LHCN-M2 (cell line): ENCODE measurements at places on chromosomes 3 and 15. TPM values are rescaled to one million over a fixed set of nuclear protein-coding genes. Genes with fewer than 3 reads are reported as not detected.

The P2RY13 gene
- total RNA-seq = not detected in 2 replicates

The CCDC12 gene
- 25.6 and 31.2 TPM in 2 replicates for total RNA-seq

The GOLGA8F gene
- 0.06 and 0.11 TPM in 2 replicates for total RNA-seq

The MAGEL2 gene
- total RNA-seq = 0.38 and 0.40 TPM in 2 replicates

The FAM81A gene
- total RNA-seq = under 0.01 and 0.06 TPM in 2 replicates

The ITIH4 gene
- total RNA-seq = 0.19 and 0.63 TPM in 2 replicates

The ECT2 gene
- 109 and 120 TPM in 2 replicates for total RNA-seq

The CCR1 gene
- 0.19 and 0.46 TPM in 2 replicates for total RNA-seq

The XCR1 gene
- total RNA-seq = 0.06 TPM in 1 of 2 replicates, not detected in the other

The SNX33 gene
- 15.5 and 18.3 TPM in 2 replicates for total RNA-seq

The AHSG gene
- total RNA-seq = not detected in 2 replicates

The POMGNT2 gene
- 16.1 and 16.7 TPM in 2 replicates for total RNA-seq

The CHRNA7 gene
- total RNA-seq = 0.26 and 0.63 TPM in 2 replicates

The RARRES1 gene
- 0.26 and 0.34 TPM in 2 replicates for total RNA-seq

The GOLGA8R gene
- total RNA-seq = 1.3 and 2.0 TPM in 2 replicates

The LEO1 gene
- 46.0 and 48.9 TPM in 2 replicates for total RNA-seq

The EFCAB12 gene
- 0.06 and 0.26 TPM in 2 replicates for total RNA-seq

The CHDH gene
- total RNA-seq = under 0.01 TPM in 2 replicates

The GATM gene
- 0.98 and 1.3 TPM in 2 replicates for total RNA-seq

The GABRG3 gene
- total RNA-seq = not detected in 2 replicates

The CDV3 gene
- 166 and 176 TPM in 2 replicates for total RNA-seq

The CCNB2 gene
- total RNA-seq = 130 and 138 TPM in 2 replicates

The NEIL1 gene
- total RNA-seq = 3.0 and 4.4 TPM in 2 replicates

The CAPN7 gene
- total RNA-seq = 22.1 and 26.6 TPM in 2 replicates

The HDC gene
- not detected in 2 replicates for total RNA-seq

The DPPA2 gene
- not detected in 2 replicates for total RNA-seq

The MESP1 gene
- total RNA-seq = 0.17 TPM in 1 of 2 replicates, not detected in the other

The BCL2A1 gene
- 0.32 TPM in 1 of 2 replicates, not detected in the other for total RNA-seq

The LRRC3B gene
- total RNA-seq = not detected in 2 replicates

The VWA5B2 gene
- not detected in 2 replicates for total RNA-seq

The FBLN2 gene
- 0.06 and 0.19 TPM in 2 replicates for total RNA-seq

The PLA2G4D gene
- not detected in 2 replicates for total RNA-seq

The KIF7 gene
- 11.1 and 14.1 TPM in 2 replicates for total RNA-seq

The CYP8B1 gene
- total RNA-seq = not detected in 2 replicates

The BDH1 gene
- total RNA-seq = 0.29 and 0.32 TPM in 2 replicates

The CATSPER2 gene
- 0.29 and 0.58 TPM in 2 replicates for total RNA-seq

The SLC22A13 gene
- total RNA-seq = 0.29 and 1.2 TPM in 2 replicates

The SCN11A gene
- total RNA-seq = not detected in 2 replicates

The PP2D1 gene
- total RNA-seq = not detected in 2 replicates

The MESP2 gene
- total RNA-seq = 0.06 and 0.45 TPM in 2 replicates

The EIF4E3 gene
- total RNA-seq = 0.06 and 0.11 TPM in 2 replicates

The DLEC1 gene
- 0.13 TPM in 1 of 2 replicates, not detected in the other for total RNA-seq

The AAGAB gene
- 51.8 and 57.0 TPM in 2 replicates for total RNA-seq

The ROBO1 gene
- 22.9 and 25.9 TPM in 2 replicates for total RNA-seq

The SKOR1 gene
- 0.06 TPM in 1 of 2 replicates, not detected in the other for total RNA-seq

The CADM2 gene
- total RNA-seq = not detected in 2 replicates

The RNU5B-1 gene
- total RNA-seq = not detected in 2 replicates

The BMF gene
- total RNA-seq = 3.3 and 8.7 TPM in 2 replicates

The CCDC33 gene
- not detected in 2 replicates for total RNA-seq

The KAT2B gene
- 13.2 and 15.2 TPM in 2 replicates for total RNA-seq

The C3orf80 gene
- 0.06 TPM in 1 of 2 replicates, not detected in the other for total RNA-seq
